ENCODE measurements at places on chromosomes 1 and 21. TPM values are rescaled to one million over a fixed set of nuclear protein-coding genes. Genes with fewer than 3 reads are reported as not detected.
A peak's percentile ranks its signal among the peaks of the same experiment; 100 is the strongest.

- H3K4me3 ChIP-seq: no peak overlapping the region
- no peaks in the 10 kb centered on the region for H3K36me3 ChIP-seq
- H3K27ac ChIP-seq: no peak overlapping the region
- peaks cover 34% of the 10 kb centered on the region for H3K4me1 ChIP-seq
- H3K27me3 ChIP-seq: no peaks in the 10 kb centered on the region
- DNase-seq: peak; percentile 77
Measured at GRCh38 chr21:29477941-29478340, 179.2 kb downstream of the BACH1 start.

GRCh38 chr1:1943834-1944570 is 24.9 kb upstream of the TMEM52 start:
- no peak overlapping the region for H3K27ac ChIP-seq
- no peak overlapping the region for H3K4me3 ChIP-seq
- no peaks in the 10 kb centered on the region for H3K27me3 ChIP-seq
- H3K36me3 ChIP-seq: no peaks in the 10 kb centered on the region
- H3K4me1 ChIP-seq: no peaks in the 10 kb centered on the region

DNA sequence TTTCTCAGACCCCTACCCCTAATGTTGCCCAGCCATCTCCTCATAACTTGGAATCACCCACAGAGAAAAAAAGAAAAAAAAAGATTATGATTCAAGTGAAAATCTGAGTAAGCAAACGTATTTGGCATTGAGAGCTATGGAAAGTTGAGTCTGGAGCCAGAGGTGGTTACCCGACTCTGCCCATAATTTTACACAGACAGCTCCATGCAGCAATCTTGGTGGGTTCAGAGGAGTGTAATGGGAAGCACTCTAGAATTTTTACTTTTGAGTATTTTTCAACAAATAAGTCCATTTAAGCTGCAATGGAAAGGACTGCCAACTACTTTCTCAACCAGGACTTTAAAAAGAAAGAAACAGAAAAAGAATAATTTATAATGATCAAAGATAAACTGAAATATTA is 62.7 kb downstream of the ZC3H11B start:
- H3K4me3 ChIP-seq: no peak overlapping the region
- H3K27ac ChIP-seq: no peak overlapping the region
- H3K4me1 ChIP-seq: peaks cover 2% of the 10 kb centered on the region
- H3K27me3 ChIP-seq: no peaks in the 10 kb centered on the region
- DNase-seq: no peak

- H3K4me1 ChIP-seq: peaks cover 16% of the 10 kb centered on the region
- H3K4me3 ChIP-seq: no peak overlapping the region
- no peak for DNase-seq
Measured at GRCh38 chr1:66403007-66403731, 130.8 kb upstream of the SGIP1 start.

DNA sequence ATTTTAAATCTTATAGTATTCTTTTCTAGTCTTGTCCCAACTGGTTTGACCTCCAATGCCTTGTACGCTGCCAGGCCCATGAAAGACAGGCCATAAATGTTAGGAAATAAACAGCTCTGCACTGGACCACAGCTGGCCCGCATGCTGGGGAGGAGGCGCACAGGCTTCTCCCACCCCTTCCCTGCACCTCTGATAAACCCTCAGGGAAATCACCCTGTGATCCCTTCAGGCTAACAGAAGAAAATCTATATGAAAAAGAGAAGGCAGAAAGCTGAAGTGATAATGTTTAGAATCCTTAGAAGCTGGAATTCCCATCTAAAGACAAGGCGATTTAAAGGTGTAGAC is 41.5 kb downstream of the COLGALT2 start:
- no peaks in the 10 kb centered on the region for H3K4me1 ChIP-seq
- DNase-seq: no peak

DNA sequence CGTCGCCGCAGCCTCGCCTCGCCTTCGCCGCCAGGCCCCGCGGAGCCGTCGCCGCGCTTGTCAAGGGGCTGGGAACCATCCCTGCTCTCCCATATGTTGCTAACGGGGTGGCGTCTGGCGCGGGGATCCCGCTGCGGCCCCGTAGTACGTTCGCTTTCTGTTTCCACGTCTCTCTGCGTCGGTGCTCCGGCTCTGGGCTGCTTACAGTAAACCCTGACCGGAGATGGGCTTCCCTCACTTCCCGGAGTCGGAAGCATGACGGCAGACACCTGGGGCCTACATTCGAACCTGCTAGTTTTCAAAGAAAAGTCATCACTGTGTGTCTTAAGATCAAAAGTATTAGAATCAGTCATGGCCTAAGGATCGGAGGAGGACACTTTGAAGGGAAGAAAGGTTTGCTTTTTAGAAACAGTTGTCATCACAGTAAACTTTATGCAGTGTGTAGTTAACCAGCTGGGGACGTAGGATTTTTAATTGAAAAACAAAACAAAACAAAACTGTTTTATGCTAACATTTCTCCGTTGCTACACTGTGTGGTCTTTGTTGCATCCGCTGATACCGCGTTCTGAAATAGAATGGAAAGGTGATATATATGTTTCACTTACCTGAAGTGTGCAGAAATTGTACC is 69.0 kb downstream of the SLC35A3 start:
- DNase-seq: peak; percentile 80
- H3K27me3 ChIP-seq: no peaks in the 10 kb centered on the region
- H3K27ac ChIP-seq: peak overlapping the region; percentile 87
- peaks cover 22% of the 10 kb centered on the region for H3K4me1 ChIP-seq
- H3K36me3 ChIP-seq: no peaks in the 10 kb centered on the region
- H3K4me3 ChIP-seq: peak overlapping the region; percentile 93

DNA sequence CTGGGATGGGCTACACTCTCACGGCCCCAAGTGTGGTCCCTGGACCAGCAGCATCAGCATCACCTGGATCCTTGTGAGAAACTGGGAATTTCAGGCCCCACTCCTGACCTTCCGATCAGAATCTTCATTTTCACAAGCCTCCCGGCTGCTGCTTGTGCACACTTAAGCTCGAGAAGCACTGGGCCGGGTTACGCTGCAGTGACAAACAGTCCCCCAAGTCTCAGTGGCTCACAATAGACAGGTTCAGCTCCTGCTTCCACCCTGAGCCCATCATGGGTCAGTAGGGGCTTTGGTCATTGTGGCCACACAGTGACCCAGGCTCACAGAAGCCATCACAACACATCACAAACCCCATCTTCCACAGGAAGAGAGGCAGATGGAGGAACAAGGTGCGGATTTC is 63.5 kb downstream of the FHAD1 start:
- DNase-seq: no peak
- H3K27me3 ChIP-seq: no peaks in the 10 kb centered on the region

- no peak for DNase-seq
- H3K27me3 ChIP-seq: 0 out of 2 replicates have a peak, but pooled peaks cover 15% of the 10 kb centered on the region
- 0 out of 2 replicates have a peak, but pooled peaks cover 4% of the 10 kb centered on the region for H3K4me1 ChIP-seq
- H3K36me3 ChIP-seq: no peaks in the 10 kb centered on the region
- no peak overlapping the region for H3K27ac ChIP-seq
Measured at GRCh38 chr1:182192966-182193365, 131.5 kb upstream of the ZNF648 start.

- peaks cover 18% of the 10 kb centered on the region for H3K4me1 ChIP-seq
- H3K4me3 ChIP-seq: no peak overlapping the region
- no peaks in the 10 kb centered on the region for H3K36me3 ChIP-seq
- no peaks in the 10 kb centered on the region for H3K27me3 ChIP-seq
- H3K27ac ChIP-seq: no peak overlapping the region
Measured at GRCh38 chr21:39441502-39442475, 3.8 kb downstream of the LCA5L start.

- H3K27ac ChIP-seq: no peak overlapping the region
- no peak for DNase-seq
- H3K36me3 ChIP-seq: no peaks in the 10 kb centered on the region
- no peaks in the 10 kb centered on the region for H3K4me1 ChIP-seq
Measured at GRCh38 chr1:52592637-52593323, 9.4 kb upstream of the GPX7 start.

Gene NR1I3
- not detected for total RNA-seq

Gene RNU1-2
- not detected for total RNA-seq

Gene SYF2
- total RNA-seq: 50.3 TPM

Gene LRRC71
- not detected for total RNA-seq

Gene PRELP
- under 0.01 TPM for total RNA-seq

Gene PCSK9
- total RNA-seq: 0.11 TPM

Measured in GM23248 (cell line).